CD4-positive, CD25-positive, alpha-beta regulatory T cell (primary cell): ENCODE measurements at places on chromosomes 3 and 15. TPM values are rescaled to one million over a fixed set of nuclear protein-coding genes. Genes with fewer than 3 reads are reported as not detected.

DNAJC13 gene
- polyA plus RNA-seq, result 10.6 TPM

EPHA6 gene
- polyA plus RNA-seq, result not detected

C3orf22 gene
- not detected for polyA plus RNA-seq

COL6A6 gene
- polyA plus RNA-seq, result not detected

PLA1A gene
- polyA plus RNA-seq, result not detected

XCR1 gene
- polyA plus RNA-seq, result not detected

TMEM158 gene
- not detected for polyA plus RNA-seq

NUP210 gene
- 42.4 TPM for polyA plus RNA-seq

PLA2G4F gene
- polyA plus RNA-seq, result not detected

BFSP2 gene
- 20.4 TPM for polyA plus RNA-seq

NAA50 gene
- 79.3 TPM for polyA plus RNA-seq

PLSCR1 gene
- polyA plus RNA-seq, result 14.4 TPM

ARPIN gene
- not detected for polyA plus RNA-seq

TRIM71 gene
- 0.06 TPM for polyA plus RNA-seq
